Stimulated activated CD8-positive, alpha-beta memory T cell treated with anti-CD3 and anti-CD28 coated beads, Interleukin-7, amount 100 ng/mL, for 24 hours (primary cell): ENCODE measurements at places on chromosomes 12 and 14.

GRCh38 chr12:109727039-109727723, 13.6 kb downstream of the FAM222A start:
- DNase-seq, result no peak

- no peak for DNase-seq
Measured at GRCh38 chr12:121060149-121061001, 21.3 kb upstream of the OASL start.

GRCh38 chr14:90815822-90816662, at the start of gene TTC7B:
Gene TTC7B (minus strand): TSS chr14:90816430. CDS start chr14:90816295, 135 bp downstream.
- DNase-seq, result no peak

GRCh38 chr14:30651937-30652336, 29.8 kb downstream of the SCFD1 start:
- DNase-seq, result no peak

GRCh38 chr14:35789651-35790050, 19.4 kb downstream of the RALGAPA1 start:
- no peak for DNase-seq

GRCh38 chr14:29529418-29529817, 398.2 kb downstream of the PRKD1 start:
- DNase-seq, result no peak

- no peak for DNase-seq
Measured at GRCh38 chr12:7075939-7076338, 15.4 kb downstream of the C1S start.

- no peak for DNase-seq
Measured at GRCh38 chr14:61395115-61395725, 73.8 kb downstream of the PRKCH start.

DNA sequence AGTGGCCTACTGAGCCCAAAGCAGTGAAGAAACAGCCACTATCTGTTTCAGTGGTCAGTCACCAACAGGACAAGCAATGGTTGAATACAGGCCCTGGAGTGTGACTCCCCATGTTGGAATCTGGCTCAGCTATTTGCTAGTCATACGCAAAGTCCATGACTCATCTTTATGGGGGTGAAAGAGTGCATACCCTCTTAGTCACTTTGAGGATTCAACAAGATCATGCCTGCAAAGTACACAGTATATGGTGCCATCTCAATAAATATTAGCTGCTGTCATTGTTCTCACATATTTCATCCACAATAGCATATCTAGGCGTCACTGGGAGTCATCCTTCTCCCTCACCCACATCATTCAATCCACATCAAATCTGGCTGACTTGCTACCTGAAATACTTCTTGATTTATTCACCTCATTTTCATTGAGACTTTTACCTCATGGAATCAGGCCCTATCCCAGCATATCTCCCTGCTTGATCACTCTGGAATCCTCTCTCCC, 26.4 kb upstream of the STAB2 start:
- DNase-seq, result no peak

GRCh38 chr14:75824318-75824717, 157.5 kb downstream of the TGFB3 start:
- no peak for DNase-seq

- DNase-seq, result no peak
Measured at GRCh38 chr12:7951671-7952070, 15.7 kb upstream of the SLC2A3 start.

DNA sequence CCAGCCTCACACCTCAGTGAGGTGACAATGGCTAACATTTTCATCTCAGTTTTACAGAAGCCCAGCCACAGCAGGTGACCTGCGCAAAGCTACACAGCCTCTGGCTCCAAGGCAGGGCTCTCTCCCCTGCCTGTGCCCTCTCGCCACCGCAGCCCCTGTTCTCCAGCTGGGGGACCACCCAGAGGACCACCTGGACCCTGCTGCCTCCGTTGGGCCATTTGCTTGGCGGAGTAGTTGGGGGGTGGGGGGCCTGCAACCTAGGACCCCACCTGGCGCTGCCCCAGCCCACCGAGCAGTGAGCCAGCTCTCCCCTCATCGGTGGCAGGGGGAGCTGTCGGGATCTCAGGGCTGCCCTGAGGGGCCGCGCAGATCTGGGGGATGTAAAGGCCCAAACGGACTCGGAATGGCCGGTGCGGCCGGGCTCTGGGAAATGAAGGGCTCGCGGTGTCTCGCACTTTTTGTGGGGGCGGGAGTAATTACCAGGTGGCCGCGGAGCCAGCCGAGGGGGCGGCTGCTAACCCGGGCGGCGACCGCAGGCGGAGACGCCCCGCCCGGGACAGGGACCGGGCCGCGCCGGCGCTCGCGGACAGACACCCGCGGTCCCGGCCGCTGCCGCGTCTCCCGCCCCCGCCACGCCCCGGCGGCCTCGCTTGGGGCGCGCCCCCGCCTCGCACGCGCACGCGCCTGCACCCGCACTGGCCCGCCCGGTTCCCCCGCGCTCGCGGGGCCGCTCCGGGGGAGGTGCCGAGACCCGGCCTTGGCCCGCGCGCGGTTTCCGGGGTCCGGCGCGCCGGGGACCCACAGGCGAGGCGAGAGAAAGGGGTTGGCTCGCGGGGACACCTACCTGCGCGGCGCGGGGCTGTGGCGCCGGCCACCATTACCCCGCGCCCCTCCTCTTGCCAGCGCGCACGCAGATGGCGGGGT, 8.6 kb upstream of the GPR68 start:
- DNase-seq, result no peak

GRCh38 chr12:104999347-104999685, 13.2 kb downstream of the NOPCHAP1 start:
- no peak for DNase-seq

DNA sequence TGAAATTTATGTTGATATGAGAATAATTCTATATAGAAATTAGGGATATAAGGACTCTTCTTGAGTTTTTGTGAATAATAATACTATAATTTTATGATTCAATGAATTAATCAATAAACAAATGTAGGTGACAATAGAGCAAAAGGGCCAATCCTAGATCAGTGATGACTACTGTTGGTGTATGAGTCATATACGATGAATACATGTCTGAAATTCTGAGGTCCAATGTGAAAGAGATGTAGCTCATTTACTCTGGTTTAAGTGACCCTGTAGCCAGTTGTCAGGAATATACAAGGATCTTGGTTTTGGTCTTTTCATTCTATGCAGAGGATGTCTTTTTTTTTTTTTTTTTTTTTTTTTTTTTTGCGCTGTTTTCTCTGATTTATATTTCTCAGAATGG, 72.1 kb upstream of the RTL1 start:
- DNase-seq, result no peak

DNA sequence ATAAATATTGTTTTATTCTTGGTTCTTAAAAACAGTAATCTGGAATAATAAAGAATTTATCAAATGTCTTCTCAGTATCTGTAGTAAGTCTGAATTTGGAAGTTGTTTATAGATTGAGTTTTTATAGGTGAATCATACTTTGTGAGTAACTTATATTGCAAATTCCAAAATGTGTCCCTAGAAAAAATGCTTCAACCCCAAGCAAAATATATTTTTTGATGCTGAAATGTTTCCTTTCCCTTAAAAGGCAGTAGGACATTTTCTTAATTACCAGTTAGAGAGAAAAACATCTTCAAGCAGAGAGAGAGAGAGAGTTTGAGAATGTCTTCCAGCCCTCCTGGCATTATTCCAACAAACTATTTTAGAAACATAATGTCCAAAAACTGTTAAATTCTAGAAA, 37.9 kb downstream of the PELI2 start:
- DNase-seq, result no peak

DNA sequence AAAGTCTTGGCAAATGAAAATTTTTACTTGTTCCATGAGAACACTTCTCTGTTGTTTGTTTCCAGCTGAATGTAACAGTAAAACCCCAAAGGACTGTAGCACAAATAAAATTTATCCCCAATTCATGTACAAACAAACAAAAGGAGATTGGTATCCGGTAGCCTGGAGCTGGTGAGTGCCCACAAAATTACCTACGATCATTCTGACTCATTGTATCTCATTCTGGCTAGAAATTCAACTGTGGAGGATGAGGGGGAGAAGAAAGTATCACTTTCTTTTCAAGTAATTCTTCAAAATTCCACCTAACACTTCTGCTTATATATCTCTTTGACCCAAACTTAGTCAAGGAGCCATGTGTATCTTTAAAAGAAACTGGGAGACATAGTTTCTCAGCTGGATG, 268.5 kb downstream of the ALG10B start:
- no peak for DNase-seq

DNA sequence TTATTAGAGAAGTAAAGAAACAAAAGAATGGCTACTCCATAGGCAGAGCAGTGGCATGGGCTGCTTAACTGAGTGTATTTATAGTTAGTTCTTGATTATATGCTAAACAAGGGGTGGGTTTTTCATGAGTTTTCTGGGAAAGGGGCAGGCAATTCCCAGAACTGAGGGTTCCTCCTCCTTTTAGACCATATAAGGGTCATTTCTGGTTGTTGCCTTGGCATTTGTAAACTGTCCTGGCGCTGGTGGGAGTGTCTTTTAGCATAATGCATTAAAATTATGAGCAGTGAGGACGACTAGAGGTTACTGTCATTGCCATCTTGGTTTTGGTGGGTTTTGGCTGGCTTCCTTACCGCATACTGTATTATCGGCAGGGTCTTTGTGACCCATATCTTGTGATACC, 40.1 kb downstream of the CCDC60 start:
- DNase-seq, result no peak

GRCh38 chr12:131909081-131909751, 14.8 kb downstream of the ULK1 start:
- no peak for DNase-seq

DNA sequence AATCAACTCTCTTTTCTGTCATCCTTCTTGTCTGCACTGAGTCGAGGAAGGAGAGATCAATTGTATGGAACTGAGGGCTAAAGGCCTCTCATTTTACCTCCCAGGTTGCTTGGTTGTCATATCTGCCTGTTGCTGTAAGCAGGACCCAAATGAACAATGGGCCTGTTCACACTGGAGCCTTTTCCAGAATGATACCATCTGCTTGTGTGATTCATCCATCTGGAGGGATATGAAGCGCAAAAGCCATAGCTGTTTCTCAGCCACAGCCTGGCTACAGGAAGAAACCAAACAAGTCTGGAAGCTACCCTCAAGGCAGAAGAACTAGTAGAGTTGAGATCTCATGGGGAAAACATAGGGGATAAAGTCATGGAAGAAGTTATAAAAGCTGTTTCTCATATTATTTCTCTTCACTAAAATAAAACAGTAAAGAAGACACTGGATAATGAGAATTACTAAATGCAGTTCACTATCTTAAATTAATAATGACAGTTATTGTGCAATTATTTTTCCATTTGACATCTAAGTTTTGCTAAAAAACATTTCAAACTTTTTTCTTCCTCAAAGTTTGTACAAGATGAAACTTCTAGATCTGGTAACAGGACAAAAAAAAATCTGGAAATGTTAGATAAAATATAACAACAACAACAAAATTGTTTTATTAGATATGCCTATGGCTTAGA, 106.3 kb downstream of the SPTSSA start:
- no peak for DNase-seq

GRCh38 chr12:22353615-22354325, 19.3 kb upstream of the ST8SIA1 start:
- no peak for DNase-seq

DNA sequence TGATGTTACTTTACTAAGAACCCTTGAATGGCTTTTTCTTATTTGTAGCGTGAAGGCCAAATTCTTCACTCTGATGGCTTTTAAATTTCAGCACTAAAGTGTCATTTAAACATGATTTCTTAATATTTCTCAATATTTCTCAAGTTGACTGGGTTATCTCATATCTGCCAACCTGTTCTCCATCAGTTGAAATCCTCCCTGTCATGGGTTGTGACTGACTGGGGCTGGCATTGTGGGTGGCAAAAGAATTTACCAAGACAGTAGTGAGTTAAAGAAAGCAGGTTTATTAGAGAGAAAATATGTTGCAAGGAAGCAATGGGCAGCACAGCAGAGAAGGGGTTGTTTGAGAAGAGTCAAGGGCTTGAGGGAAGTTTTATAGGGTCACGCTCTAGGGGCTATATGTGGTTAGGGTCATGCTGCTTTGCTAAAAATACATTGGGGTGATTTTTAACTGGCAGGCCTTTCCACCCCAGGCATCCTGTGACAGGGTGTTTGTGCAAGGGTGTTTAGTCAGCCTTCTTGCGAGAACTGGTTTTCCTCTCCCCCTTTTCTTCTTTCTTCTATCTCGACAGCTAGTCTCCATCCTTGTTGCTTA, 232.8 kb upstream of the SEL1L start:
- no peak for DNase-seq

- DNase-seq, result no peak
Measured at GRCh38 chr12:104050436-104050835, 449 bp upstream of the GLT8D2 start.
